Vagina (tissue), 2 donors: ENCODE measurements at places on chromosomes 12 and 14.

- no peak for DNase-seq
Measured at GRCh38 chr14:31465111-31465510, 7.8 kb upstream of the DTD2 start.

GRCh38 chr12:106974511-106974910, 12.4 kb downstream of the MTERF2 start:
- no peak for DNase-seq

DNA sequence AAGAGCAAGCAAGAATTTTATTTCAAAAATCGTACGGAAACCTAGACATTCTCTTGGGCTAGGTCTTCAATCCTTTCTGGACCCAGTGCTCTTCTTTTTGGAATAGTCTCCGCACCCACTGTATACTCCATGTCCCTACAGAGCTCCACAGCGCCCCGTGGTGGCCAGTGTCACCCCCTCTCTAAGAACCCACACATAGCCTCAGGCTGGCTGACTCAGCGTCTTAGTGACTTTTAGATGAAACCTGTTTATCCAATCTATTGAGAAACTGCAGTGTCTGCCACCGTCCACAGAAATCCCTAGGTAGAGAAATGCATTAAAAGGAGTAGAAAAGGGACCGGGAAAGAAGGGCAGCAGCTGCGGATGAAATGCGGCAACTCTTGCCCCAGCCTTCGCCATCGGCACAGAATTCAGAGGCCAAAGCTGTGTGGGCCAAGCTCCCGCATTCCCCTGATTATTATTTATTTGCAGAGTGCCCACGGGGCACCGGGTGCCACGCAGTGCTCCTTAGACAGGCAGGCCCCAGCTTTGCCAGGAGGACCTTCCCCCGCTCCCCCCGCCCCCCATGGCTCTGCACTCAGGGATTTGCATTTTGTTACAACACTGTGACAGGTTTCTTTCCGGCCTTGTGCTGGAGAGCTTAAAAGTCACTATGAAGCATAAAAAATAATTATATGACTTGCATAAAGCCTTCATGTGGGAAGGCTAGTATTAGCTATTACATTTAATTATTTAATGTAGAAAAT, 170.1 kb upstream of the FKBP4 start:
- no peak for DNase-seq

DNA sequence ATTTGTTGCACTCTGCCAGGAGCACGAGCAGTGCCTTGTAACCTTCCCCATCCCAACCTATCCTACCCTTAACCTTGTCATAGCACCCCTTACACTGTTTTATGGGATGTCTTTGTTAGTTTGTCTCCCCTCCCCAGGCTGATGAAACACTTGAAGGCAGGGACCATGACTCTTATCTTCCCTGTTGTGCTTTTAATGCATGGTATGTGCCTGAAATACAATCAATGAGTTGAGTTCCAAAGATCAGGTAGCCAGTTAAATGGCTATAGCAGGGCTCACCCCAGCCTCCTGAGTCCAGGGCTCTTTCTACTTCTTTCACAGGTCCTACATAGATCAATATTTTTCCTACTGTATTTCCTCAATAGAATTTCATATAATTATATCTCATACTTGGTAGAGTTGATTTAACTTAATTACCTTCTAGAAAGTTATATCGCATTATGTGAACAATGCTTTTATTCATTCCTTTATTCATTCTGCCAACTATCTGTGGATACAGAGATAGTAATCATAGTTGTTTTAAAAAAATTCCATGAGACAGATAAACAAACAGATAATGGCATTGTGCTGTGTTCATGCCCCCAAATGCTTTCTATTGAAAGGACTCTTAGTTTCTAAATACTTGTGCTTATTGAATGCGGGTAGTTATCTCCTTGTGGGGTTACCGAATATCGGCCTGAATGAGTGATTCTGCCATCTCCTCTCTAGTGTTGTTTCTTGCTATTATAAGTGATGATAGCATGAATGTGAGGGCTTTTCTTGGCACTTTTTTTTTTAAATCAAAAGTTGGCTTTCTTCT, 347.4 kb downstream of the NPAS3 start:
- no peak for DNase-seq

GRCh38 chr14:55426891-55427290, 13.5 kb downstream of the TBPL2 start:
- no peak for DNase-seq

GRCh38 chr12:131862084-131862441, 32.4 kb upstream of the ULK1 start:
- DNase-seq, result no peak

GRCh38 chr12:70074510-70074909, 168.7 kb upstream of the CNOT2 start:
- no peak for DNase-seq
